Activated T-helper 1 cell treated with anti-CD3 and anti-CD28 coated beads, Interleukin-12 subunit alpha, Interleukin-12 subunit beta, Interleukin-2, Interleukin-4 antibody, amounts not matched to agents 30 ng/mL and 10 ng/mL and 1 ng/mL, durations not matched to agents 14 hours and 24 hours and 36 hours (primary cell): ENCODE measurements at places on chromosomes 13 and 19. TPM values are rescaled to one million over a fixed set of nuclear protein-coding genes. Genes with fewer than 3 reads are reported as not detected.

DNA sequence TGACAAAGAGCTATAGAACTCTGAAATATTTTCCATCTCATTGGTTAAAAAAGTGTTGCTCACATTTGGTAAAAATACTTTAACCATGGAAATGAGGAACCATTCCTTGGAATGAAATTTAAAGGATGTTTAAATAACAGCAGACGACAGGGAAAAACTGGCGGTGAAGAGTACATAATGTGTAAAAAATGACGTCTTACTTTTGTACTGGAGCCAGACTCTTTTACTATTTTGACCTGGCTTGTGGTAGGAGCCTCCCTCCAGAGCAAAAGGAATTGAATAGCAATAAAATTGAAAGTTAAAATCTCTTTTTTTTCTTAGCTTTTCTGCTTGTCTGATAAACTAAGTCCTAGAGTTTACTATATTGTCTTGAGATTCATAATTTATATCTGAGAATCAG, 426.2 kb upstream of the KLHL1 start:
- no peak for DNase-seq

GRCh38 chr13:90564096-90564495, 783.4 kb upstream of the MIR17HG start:
- no peak for DNase-seq

DNA sequence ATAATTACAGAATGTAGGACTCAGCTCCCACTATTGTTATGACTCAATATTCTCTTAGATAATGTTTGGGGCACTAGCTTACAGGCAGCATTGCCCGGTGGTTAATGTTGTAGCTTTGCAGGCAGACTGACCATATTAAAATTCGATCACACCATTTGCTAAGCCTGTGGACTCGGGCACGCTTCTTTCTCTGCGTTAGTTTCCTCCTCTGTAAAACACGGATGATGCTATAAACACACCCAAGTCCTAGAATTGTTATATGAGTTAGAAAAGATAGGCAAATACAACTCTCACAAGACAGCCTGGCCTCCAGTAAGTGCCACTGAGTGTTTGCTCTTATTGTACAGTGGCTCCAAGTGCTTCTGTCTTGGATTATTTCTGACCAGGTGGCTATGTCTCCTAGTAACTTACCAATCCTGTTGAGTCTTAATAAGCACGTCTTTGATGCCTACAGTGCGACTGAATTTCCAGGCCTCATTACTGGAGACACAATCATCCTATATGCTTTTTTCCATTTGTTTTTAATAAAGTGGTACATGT, 50.0 kb upstream of the ALOX5AP start:
- DNase-seq, result no peak

GRCh38 chr13:30378191-30378590, 44.1 kb upstream of the UBE2L5 start:
- no peak for DNase-seq

GRCh38 chr19:54014920-54015560, 23.6 kb downstream of the CACNG6 start:
- DNase-seq, result no peak

DNA sequence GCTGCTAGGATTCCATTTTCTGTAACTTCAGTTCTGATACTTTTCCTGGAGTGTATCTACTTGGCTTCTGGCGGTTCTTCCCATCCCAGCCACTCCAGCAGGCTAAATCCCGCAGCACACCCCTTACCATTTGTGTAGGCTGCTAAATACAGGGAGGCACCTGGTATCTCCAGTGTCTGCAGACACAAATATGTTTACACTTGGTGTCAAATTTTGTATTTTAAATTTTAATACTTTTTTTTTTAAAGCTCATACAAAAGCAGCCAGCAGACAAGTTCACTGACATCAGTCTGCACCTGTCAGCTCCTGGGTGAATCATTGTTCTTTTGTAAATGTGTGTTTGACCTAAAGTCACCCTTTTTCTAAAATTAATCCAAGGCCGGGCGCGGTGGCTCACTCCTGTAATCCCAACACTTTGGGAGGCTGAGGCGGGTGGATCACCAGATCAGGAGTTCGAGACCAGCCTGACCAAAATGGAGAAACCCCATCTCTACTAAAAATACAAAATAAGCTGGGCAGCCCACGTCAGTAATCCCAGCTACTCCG, 3.4 kb upstream of the ZSCAN4 start:
- DNase-seq, result no peak

DNA sequence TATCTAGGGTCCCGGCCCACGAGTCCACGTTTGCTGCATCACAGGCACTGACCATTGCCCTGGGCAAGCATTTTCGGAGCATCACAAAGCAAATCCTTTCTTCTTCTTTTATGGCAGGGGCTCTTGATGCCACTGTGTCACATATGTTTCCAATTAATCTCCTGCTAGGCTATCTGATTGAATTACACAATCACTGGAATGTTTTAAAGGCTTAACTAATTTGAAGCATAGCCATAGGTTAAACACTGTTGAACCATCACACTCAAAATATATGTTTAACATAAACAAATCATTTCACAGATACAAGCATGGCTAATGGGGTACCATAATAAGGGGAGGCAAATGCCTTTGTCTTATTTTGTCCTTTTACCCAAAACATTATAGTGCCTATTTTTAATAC, 338.3 kb downstream of the POU4F1 start:
- DNase-seq, result no peak

- DNase-seq, result no peak
These were observed 84.5 kb downstream of the DCLK1 start for GRCh38 chr13:36046672-36047071.

DNA sequence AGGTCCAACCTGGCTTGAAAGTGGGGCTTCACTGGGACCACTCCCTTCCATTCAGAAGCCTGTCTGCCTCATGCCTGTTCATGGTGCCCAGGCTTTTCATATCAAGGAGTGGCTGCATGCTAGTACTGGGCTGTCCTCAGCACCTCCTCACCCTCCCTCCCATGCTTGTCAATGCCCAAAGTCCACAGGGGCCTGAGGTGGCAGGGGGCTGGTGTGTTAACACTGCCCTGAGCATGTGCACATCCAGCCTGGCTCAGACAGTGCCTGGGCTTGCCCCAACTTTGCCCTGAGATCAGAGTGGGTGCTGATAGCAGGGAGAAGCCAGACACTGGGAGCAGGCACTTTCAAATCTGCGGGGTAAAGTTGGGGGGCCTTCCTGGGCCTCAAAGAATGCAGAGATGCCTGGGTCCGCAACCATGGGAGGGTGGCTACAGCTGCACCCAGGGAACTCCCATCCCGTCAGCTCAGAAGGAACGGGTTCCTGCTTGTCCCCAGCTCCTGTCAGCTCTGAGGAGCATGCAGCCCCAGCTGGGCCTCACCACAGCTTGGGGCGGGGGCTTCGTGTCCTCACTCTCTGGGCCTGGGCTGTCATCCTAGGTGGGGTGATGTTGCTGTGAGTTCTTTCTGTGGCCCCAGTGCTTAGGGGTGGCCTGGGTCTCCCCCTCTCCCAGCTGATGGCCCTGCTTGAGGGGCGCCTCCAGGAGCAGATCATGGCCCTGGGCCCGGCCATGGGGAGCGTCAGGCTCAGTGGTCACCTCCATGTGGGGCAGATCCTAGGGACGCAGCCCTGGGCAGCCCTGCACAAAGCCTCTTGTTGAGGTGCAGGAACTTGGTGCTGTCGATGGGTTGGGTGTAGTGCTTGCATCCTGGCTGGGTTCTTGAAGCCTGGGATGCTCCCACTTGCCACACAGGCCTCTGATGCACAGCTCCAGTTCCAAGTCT, 830.6 kb upstream of the SLITRK5 start:
- no peak for DNase-seq

DNA sequence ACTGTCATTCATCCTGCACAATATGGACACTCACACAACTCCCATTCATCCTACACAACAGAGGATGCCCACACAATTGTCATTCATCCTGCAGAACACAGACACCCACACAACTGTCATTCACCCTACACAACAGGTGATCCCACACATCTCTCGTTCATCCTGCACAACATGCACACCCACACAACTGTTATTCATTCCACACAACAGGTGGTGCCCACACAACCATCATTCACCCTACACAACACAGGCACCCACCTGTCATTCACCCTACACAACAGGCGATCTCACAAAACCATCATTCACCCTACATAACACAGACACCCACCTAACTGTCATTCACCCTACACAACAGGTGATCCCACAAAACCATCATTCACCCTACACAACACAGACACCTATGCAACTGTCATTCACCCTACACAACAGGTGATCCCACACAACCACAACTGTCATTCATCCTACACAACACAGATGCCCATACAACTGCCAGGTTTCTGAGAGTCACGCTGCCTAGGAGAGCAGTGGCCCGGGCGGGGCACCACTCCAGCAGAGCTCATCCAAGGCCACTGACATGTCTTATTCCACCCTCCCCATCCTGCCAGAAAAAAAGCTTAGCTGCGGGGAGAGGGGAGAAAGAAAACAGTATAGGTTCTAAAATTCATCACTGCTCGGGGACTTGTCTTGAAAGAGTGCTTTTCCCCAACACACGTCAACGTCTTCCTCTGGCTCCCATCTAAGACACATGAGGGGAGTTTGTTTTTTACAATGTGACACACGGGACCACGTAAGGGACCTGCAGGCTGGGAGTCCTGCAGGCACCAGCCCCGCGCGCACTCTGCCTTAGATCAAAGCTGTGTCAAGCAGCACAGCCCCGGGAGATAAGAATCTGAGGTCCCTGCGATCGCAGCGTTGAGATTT, 44.0 kb downstream of the KLF2 start:
- DNase-seq, result peak; percentile 67

GRCh38 chr13:74134777-74135325, 647 bp upstream of the KLF12 start:
- DNase-seq, result peak; percentile 51

GRCh38 chr13:73520566-73521289, 461.9 kb downstream of the KLF5 start:
- DNase-seq, result no peak

- no peak for DNase-seq
These were observed at the start of gene SLC7A10 for GRCh38 chr19:33225458-33225926. Gene SLC7A10 (minus strand): TSS chr19:33225850. CDS start chr19:33225703, 147 bp downstream.

DNA sequence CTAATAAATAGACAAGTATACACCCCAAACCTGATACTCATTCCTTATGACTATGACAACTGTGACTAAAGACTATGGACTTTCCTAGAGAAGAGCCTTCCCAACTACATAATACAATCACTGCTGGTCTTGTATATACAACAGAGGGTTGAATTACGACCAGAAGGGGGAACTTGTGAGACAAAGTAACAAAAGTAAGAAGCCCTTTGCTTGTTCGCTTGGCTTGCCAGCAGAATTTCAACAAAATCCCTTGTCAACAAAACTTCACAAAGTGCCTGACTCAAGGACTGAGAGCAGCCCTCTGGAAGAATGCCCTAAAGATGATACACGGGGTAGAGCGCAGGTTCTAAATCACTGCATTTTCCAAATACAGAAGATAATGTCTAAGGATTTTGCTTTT, 99.4 kb downstream of the WASF3 start:
- DNase-seq, result no peak

- peak; percentile 22 for DNase-seq
These were observed 152.9 kb downstream of the SIPA1L3 start for GRCh38 chr19:38059897-38060296.

GRCh38 chr19:5147074-5147977, 178.4 kb downstream of the KDM4B start:
- no peak for DNase-seq

The NLRP5 gene
- not detected in 2 replicates for total RNA-seq

The OLFM4 gene
- not detected in 2 replicates for total RNA-seq

The SHISA7 gene
- not detected in 2 replicates for total RNA-seq
